ENCODE measurements at places on chromosomes 2 and 18.
A peak's percentile ranks its signal among the peaks of the same experiment; 100 is the strongest.

- DNase-seq, result no peak
Measured at GRCh38 chr2:70828914-70829824, 6.4 kb downstream of the CD207 start.

GRCh38 chr2:124913868-124914267, 888.8 kb downstream of the CNTNAP5 start:
- no peak for DNase-seq

DNA sequence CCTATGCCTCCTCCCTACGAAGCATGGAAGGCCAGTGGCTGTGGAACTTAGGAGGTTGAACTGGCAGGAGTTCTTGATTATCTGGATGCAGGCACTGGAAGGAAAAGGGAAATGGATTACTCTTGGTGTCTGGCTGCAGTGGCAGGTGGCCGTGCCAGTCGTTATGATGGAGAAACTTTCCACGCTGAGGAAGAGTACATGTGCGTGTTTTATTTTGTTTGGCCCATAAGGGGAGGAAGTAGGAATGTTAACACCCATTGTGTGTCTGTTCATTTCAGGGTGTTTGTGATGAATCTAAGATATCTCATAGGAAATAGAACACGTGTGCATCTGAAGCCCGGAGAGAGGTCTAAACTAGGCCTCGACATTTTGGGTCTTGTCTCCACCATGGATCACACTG, 122.8 kb upstream of the NFATC1 start:
- DNase-seq, result no peak

DNA sequence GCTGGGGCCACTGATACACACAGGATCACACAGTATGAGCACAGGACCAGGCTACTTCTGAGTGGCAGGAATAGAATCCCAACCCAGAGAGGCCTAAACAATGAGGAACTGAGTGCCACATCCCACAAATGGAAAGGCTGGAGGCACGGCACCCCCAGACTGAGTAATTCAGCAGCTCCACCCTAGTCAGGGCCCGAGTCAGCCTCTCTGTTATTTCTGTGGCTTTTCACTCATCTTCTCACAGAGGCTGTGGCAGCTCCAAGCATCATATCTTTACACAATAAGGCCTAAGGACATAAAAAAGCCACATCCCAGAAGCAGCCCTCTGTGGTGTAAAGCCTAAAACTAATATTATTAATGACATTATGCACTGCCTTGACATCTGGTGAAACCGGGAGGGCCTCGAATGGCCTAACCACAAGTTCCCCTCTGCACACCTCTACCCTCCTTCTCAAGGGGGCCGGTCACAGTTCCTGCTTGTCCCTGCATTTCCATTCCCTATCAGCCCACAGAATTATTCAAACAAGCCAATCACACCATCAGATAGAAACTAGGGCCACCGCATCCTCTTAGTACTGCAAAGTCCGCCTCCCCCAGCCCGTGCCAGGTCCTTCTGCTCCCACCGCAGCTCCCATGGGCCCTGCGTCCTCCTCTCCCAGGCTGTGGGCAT, 12.5 kb upstream of the MAL start:
- no peak for DNase-seq

DNA sequence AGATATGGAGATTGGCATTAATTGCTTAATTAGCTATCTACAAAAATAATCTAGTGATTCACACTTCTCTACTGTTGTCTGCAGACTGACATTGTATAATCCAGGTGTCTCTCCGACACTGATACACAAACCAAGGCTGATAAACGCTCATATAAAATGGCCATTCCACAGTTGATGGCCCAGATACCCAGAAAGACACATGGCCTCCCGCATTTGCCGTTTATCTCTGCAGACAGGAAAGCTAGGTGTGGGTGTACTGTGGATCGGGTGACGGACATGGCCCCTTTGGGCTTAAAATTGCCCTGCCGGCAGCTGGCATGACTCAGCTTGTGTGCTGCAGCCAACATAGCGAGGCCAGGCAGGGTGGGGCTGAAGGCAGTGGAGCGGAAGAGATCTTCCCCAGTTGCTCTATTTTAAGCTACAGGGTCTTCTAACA, 18.5 kb downstream of the PMAIP1 start:
- peak; percentile 28 for DNase-seq

- DNase-seq, result no peak
Measured at GRCh38 chr2:155846259-155846658, 486.3 kb downstream of the NR4A2 start.

GRCh38 chr2:195961873-195962272, 106.8 kb downstream of the DNAH7 start:
- no peak for DNase-seq

DNA sequence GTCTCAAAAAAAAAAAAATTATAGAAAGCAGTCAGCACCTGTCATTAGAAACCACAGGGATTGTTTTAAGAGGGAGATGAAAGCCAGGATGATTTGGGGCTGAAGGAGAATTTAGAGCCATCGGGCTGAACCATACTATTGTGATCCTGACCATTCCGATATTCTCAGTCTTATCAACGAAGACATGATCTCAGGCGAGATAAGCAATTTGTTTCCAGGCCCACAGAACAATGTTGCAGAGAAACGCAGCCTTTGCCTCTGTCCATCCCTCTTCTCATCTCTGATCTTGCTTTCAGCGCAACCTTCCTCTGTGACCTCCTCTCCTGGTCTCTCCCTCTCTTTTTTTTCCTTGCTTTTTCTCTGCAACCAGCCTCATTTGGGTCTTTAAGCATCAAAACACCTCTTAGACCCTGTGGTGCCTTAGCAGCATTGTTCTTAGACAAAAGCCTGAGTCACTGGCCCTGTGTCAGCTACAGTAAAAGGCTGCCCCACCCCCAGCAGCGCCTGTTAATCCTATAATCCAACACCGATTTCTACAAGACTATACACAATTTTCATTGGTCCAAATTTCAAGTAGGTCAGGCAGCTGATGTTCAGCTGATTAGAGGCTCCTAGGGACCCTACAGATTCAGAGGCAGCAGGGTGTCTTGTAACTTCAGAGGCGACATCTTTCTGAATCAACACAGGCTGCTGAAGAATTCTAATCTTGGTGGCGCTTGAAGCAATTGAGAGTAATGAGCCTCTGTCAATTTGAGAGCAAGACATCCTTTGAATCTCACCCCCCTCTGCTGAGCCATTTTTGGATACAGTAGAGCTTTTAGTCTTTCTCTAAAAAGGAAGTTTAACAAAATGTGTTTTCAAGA, 206.0 kb downstream of the NCK2 start:
- no peak for DNase-seq

- no peak for DNase-seq
Measured at GRCh38 chr2:233994151-233994550, 56.4 kb upstream of the SPP2 start.

DNA sequence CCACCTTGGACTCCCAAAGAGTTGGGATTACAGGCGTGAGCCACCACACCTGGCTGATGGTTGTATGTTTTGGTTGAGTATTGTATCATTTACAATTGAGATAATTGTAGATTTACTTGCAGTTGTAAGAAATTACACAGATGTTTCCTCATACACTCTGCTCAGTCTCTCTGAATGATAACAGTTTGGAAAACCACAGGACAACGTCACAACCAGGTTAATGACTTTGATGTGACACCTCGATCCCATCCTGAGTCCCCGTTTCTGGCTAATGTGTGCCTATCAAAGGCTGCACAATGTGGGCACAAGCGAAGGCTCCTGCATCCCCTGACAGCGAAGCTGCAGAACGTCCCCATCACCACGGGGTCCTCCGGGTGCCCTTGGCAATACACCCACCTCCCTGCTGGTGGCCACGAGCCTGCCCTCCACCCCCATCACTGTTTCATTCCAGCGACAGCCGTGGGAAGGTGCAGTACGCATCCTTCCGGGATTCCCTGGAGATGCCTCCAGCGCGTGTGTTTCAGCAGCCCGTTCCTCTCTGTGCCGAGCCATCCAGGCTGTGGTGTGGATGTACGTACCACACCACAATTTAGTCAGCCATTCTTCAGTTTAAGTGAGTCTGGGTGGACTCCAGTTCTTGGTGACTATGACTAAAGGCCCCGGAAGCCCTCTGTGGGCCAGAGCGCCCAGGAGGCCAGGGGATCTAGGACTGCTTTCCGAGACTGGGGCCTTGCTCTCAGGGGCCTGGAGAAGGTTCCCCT, 4.3 kb upstream of the PDCD1 start:
- no peak for DNase-seq

GRCh38 chr18:51907687-51908597, 432.1 kb upstream of the DCC start:
- DNase-seq, result no peak

DNA sequence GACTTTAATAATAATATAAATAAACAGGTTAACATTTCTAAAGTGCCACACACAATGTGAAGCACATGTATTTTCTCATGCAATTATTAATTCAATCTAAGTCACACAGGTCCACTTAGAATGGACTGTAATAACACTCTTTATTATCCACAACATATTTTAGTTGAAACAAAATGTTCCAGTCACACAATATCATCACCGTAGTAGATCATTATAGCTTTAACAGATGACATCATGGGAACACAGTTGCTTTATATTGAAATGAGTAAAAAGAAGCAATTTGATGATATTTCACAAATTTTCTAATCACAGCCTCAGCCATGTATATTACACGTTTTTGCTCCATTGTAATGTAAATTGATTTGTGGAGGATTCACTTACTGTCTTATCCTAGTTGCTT, 266.3 kb downstream of the MEIS1 start:
- no peak for DNase-seq

DNA sequence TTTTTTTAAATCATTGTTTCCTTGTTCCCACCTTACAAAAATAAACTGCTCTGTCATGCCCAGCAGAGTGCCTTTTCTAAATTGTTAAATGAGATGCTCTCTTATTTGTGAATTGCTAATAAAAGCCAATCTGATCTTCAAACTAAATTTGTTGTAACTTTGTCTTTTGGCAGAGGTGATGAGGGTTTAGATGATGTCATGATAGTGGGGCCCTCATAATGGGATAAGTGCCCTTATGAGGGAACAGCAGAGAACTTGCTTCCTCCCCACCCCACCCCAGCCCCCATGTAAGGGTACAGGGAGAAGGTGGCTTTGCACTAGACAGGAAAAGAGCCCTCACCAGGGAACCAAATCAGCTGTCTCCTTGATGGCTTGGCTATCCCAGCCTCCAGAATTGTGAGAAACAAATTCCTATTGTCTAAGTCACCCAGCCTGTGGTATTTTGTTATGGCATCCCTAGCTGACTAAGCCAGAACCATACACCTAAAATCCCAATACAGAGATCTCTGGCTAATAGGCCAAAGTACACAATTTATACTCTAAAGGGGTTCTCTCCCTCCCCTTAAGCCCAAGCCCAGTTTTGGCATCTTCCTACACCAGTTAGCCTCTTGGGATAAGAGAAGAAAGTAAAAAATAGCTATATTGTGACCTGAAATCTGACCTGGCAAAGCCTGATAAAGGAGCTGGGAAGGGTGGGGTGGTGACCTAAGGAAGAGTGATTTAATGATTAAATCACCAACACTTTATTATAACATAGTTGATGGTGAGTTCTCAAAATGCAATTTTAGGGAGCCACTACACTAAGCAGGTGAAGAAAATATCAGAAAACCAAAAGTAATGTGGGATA, 40.3 kb upstream of the HNRNPA3 start:
- DNase-seq, result no peak

DNA sequence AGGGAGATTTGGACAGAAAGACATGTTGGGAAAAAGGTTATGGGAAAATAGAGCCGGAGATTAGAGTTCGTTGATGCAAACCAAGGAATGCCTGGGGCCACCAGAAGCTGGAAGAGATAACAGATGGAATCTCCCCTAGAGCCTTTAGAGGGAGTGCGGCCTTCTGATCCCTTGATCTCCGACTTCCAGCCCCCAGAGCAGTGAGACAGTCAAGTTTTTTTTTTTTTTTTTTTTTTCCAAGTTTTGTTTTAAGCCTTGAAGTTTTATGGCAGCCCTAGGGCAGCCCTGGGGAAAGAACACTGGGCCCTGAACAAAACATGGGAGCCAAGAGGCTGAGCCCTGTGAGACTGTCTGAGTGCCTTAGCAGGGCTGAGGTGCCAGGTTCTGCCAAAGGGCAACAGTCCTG, 6.5 kb downstream of the DGKD start:
- DNase-seq, result no peak

DNA sequence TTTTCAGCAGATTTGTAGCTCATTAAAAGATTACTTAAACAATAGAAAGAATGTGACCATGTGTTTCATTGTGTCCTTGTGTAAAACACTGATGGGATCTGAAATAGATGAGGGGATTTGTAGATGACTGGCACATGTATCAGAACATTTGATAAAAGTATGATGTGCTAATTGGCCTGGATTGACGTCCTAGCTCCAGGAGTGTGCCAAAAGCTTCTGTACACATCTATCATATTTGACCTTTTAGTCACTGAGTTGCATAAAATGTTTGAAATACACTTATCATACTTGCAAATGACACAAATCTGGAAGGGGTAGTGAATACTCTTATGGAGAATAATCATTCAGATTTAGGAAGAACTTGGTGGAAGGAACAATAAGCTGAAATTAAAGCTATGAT, 778.5 kb downstream of the ERBB4 start:
- DNase-seq, result no peak

DNA sequence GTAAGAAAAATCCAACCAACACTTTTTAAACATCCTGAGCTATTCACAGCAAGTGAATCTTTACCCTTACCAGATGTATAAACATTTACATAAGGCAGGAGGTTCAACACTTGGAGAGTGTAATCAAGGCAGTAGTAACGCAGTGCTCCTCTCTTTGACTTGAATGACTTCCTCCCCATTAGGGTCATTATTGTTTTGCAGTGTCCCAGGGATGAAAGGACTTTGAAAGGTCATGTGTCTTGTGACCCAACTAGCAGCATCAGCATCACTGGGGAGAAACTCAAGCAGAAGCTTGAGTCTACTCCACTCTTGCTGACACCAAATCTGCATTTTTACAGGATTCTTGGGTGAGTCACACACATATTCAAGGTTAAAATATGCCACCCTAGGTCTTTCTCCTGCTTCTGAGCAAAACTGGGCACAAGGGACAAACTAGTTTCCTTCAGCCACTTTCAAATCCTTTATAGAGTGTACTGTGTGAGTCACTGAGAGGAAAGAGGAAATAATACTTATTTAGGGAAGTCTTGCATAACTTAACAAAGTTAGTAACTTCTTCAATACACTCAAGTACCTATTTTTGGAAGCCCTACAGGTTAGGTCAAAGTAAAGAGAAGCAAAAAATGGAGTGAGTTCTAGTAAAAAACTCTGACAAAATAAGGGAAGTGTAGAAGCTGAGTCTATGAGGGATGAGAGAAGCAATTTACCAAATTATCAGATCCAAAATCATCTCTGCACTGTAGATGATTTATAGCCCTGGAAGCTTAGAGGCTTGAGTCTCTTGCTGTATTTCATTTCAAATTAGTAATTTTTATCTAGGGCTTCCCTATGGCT, 51.0 kb upstream of the EML4 start:
- no peak for DNase-seq

DNA sequence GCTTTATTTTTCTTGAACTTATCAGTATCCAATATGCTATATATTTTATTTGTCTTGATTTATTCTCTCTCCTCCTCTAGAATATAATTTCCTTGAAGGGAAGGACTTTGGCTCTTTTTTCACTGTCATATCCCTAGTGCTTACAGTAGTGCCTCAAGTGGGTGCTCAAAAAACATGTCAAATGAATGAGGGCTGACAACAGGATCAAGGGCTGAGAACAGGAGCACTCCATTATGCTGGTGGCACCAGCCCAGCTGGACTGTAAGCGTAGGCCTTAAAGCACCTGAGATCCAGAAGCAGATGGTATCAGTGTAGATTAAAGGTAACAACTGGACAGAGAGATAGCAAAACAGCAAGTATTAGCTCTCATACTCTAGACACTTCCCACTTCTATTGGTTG, 46.3 kb downstream of the PMS1 start:
- DNase-seq, result peak; percentile 29

GRCh38 chr2:26946841-26947784, 23.3 kb upstream of the MAPRE3 start:
- DNase-seq, result no peak

All from NCI-H1092 treated with DMSO at 0.1 percent for 48 hours (cell line).